ENCODE measurements at places on chromosomes 5 and 9.

- no peak for DNase-seq
Observed at GRCh38 chr5:180086816-180087399, 15.3 kb upstream of the RNF130 start.

GRCh38 chr5:119340597-119341218 is 15.1 kb upstream of the TNFAIP8 start:
- DNase-seq: peak; percentile 18

DNA sequence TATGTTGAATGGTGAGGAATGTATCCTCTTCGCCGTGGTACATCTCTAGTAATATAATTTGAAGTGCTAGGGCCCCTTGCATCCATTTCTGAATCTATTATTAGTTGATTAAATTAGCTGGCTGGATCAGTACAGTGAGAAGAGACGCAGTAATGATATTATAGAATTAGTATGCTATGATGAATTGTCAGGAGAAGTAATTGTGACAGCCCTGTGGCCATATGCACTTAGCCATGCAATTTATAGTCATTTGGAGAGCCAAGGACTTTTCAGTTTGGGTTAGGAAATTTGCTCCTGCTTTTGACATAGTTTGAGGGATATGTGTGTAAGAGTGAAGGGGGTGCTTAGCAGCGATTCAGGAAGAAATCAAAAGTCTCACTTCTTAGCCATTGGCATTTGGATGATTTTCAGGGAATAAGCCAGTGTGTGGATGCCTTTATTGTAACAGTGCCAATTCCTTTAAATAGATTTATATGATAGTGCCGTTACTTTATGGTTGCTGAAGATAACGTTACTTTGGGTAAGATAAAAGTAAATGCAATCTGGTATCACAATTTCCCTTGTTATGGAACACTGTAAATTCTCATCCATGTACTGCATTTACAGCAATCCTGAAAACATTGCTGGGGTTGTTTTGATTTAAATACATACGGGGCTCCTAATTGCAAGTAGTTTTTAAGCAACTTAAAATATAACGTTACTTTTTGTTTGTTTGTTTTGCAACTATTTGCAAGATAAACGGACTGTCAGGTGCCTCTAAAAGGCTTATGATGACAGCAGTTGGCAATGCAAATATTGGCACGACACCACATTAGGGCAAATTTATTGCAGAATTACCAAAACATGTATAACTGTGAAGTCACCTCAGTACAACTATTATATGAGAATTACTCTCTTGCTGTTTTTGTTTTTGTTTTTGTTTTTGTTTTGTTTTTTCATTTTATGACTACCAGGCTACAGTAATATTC is 875.4 kb upstream of the WWC1 start:
- no peak for DNase-seq

DNA sequence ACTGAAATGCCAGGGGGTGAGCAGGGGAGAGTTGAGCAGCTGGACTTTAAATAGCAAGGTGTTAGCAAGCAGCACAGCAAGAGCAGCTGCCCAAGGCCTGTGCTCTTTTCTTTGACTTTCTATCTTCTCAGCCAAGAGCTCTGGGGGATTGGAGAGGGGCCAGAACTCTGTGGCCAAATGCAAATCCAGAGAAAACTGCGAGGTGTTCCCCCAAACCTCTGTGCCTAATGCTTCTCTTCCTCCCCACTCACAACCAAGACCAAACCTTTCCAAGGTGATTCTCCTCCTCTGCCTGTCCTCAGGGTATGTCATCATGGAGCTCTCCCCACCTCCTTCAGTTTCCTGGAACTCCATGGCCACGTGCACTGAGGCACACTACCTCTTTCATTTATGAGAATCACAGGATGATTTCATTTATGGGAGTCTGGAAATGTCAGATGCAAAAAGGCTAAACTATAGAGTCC is 118.7 kb upstream of the WWC1 start:
- no peak for DNase-seq

- DNase-seq: no peak
Observed at GRCh38 chr5:82358457-82358856, 80.3 kb upstream of the RPS23 start.

GRCh38 chr5:83724935-83725334 is 4.3 kb upstream of the HAPLN1 start:
- DNase-seq: no peak

- no peak for DNase-seq
Observed at GRCh38 chr9:91836515-91836914, 113.5 kb downstream of the ROR2 start.

GRCh38 chr5:143111799-143112198 is 291.7 kb downstream of the NR3C1 start:
- no peak for DNase-seq

DNA sequence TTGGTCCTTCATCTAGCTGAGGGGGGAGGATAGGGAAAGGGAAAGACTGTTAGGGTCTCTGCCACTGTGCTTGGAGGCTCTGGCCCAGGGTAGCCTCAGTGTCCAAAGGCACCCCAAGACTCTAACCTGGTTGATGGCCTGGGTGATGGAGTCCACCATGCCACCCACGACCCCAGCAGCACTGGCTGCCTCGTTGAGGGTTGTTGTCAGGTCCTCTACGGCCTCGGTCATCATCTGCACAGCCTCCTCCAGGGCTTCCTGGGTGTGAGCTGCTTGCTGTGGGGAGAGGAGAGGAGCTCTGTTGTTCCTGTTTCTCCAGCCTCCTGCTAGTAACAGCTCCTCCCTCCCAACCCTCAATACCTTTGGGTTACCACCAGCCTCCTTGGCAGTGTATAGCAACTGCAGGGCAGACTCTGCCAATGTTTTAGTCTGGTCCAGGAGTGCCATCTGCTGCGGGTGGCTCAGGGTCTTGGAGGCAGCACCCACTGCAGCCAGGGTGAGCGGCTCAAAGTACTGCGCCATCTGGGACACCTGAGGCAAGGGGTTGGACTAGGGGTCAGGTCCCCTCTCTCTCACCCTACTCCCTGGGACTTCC is 16.2 kb upstream of the TPM2 start:
- no peak for DNase-seq

- no peak for DNase-seq
Observed at GRCh38 chr5:77882670-77883257, 106.6 kb upstream of the TBCA start.

GRCh38 chr5:176737746-176738636 is 72.4 kb upstream of the UNC5A start:
- DNase-seq: no peak

DNA sequence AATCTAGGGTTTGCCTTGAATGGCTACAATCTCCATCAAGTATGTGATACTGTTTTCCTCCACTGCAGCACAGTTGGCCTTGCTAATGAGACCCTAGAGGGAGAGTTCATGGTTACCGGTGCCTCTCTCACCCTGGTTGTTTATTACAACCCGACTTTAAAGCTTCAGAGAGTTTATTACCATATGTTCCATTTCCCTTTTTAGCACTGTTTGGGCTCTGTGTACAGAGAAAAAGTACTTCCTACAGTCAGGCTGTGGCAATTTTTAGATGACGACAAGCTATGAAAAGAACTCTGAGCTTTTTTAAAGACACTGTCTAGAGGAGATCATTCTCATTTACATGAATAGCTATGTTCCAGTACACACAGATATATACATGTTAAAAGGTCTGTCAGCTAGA is 48.8 kb upstream of the PLCXD3 start:
- no peak for DNase-seq

GRCh38 chr5:137105351-137106035 is 393.6 kb downstream of the SPOCK1 start:
- DNase-seq: no peak

- no peak for DNase-seq
Observed at GRCh38 chr9:72228282-72228681, 79.0 kb downstream of the GDA start.

- DNase-seq: no peak
Observed at GRCh38 chr9:97980918-97981845, 2.0 kb upstream of the ANP32B start.

GRCh38 chr9:68597362-68597997 is 56.8 kb upstream of the TMEM252 start:
- DNase-seq: no peak

Data from activated naive CD4-positive, alpha-beta T cell (primary cell).